Fibroblast of the aortic adventitia (primary cell): ENCODE measurements at places on chromosomes 3 and 15. TPM values are rescaled to one million over a fixed set of nuclear protein-coding genes. Genes with fewer than 3 reads are reported as not detected.

The CLDND1 gene
- total RNA-seq: 65.2 and 88.0 TPM in 2 replicates

The SAXO2 gene
- total RNA-seq: 0.25 and 1.4 TPM in 2 replicates

The ECE2 gene
- not detected in 2 replicates for total RNA-seq

The UMPS gene
- 28.6 and 83.3 TPM in 2 replicates for total RNA-seq

The ILDR1 gene
- not detected in 2 replicates for total RNA-seq

The AQP9 gene
- 0.09 and 1.1 TPM in 2 replicates for total RNA-seq

The CLDN18 gene
- total RNA-seq: not detected in 2 replicates

The STAB1 gene
- total RNA-seq: 0.90 and 1.1 TPM in 2 replicates

The ARIH2 gene
- 68.6 and 106 TPM in 2 replicates for total RNA-seq

The PCBP4 gene
- total RNA-seq: 19.0 and 33.3 TPM in 2 replicates

The GOLGA6L26 gene
- not detected in 2 replicates for total RNA-seq

The DPH3 gene
- total RNA-seq: 4.5 and 33.4 TPM in 2 replicates
